ENCODE measurements at places on chromosomes 4 and X. TPM values are rescaled to one million over a fixed set of nuclear protein-coding genes. Genes with fewer than 3 reads are reported as not detected.

- ATAC-seq, result no peak
Observed at GRCh38 chrX:124028182-124028581, 66.7 kb downstream of the STAG2 start.

DNA sequence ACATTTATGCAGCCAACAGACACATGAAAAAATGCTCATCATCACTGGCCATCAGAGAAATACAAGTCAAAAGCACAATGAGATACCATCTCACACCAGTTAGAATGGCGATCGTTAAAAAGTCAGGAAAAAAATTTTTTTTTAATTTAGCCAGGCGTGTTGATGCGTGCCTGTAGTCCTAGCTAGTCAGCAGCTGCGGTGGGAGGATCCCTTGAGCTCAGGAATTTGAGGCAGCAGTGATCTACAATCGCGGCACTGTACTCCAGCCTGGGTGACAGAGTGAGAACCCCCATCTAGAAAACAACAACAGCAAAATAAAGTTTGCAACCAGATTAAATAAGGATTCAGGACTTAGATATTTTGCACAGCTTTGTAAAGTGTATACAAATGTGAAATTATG, 65.7 kb upstream of the ALG13 start:
- ATAC-seq, result no peak

DNA sequence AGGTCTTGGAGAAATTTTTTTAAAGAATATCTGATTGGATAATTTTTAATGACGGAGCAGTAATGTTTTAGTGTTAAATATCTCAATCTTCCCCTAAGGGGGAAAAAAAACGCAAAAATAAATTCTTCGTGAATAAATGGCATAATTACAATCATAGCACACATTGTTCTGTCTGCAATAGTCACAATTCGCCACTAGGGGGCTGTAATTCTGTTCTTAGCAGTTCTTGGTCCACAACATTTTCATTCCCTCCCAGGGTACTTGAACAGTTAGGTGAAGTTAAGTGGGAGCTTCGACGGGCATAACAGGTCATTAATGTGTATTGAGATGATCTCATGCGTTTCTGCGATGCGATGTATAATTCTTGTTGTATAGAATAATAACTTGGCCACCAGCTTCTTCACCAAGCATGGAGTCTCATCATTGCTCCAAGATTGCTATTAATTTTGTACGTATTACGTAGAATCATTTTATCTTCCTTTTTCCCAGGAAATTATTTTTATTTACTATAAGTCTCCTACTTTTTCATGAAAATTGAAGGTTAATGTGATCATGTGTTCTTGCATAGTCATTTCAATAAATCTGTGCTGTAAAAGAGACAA, 27.2 kb downstream of the HTR2C start:
- ATAC-seq, result no peak

DNA sequence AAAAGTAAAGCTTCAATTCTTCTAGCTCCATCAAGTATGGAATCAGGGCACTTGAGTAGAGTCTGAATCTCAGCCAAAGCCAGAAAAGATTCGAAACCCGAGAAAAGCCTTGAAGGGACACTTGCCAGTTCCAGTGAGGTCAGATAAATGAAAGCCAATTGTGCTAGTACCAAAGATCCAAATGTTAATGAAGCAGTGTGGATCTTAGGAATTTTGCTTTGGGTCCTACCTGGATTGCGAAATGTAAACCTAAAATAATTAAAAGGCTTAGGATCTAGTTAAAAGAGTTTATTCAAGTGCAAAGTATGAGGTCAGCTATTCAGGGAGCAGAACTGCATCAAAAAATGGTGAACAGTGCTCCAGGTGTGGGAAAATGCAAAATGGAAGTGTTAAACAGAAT, 552.6 kb downstream of the NAP1L3 start:
- no peak for ATAC-seq

HTRA3 gene
- total RNA-seq, result 64.2 TPM

CXCL11 gene
- not detected for total RNA-seq

SLC7A11 gene
- total RNA-seq, result 0.13 TPM

SFRP2 gene
- total RNA-seq, result 36.5 TPM
